ENCODE measurements at places on chromosomes 2 and 18. TPM values are rescaled to one million over a fixed set of nuclear protein-coding genes. Genes with fewer than 3 reads are reported as not detected.
A peak's percentile ranks its signal among the peaks of the same experiment; 100 is the strongest.

Gene ABCG8
- not detected for total RNA-seq

Gene MERTK
- total RNA-seq, result 36.6 TPM

DNA sequence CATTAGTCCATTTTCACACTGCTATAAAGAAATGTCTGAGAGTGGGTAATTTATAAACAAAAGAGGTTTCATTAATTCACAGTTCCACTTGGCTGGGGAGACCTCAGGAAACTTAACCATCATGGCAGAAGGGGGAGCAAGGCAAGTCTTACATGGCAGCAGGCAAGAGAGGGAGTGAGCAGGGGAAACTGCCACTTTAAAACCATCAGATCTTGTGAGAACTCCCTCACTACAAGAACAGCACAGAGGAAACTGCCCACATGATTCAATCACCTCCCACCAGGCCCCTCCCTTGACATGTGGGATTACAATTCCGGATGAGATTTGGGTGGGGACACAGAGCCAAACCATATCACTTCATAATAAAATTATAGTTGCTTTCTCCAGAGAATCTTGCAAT lies 365.5 kb upstream of the ID2 start:
- DNase-seq, result no peak

- DNase-seq, result peak; percentile 51
Observed at GRCh38 chr18:63074981-63075404, 244.6 kb downstream of the BCL2 start.

DNA sequence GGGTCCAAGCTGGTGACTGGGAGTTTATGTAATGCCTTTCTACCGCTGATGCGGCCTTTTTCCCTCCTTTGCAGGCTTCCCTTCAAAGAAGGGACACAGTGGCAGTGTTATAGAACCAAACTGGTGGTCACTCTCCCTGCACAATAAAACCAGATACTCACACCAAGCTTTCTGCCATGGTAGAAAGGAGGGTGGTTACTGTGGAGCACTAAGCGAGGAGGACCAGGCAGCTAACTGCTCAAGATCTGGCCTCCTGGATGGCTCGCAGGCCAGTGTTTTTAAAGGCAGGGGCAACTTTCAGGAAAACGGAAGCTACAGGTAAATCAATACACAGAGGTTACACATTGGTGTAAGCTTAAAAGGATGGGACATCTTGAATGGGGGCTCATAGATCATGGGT lies 89.4 kb downstream of the BIN1 start:
- no peak for DNase-seq

GRCh38 chr2:20427931-20428526 lies 18.8 kb upstream of the RHOB start:
- DNase-seq, result no peak

DNA sequence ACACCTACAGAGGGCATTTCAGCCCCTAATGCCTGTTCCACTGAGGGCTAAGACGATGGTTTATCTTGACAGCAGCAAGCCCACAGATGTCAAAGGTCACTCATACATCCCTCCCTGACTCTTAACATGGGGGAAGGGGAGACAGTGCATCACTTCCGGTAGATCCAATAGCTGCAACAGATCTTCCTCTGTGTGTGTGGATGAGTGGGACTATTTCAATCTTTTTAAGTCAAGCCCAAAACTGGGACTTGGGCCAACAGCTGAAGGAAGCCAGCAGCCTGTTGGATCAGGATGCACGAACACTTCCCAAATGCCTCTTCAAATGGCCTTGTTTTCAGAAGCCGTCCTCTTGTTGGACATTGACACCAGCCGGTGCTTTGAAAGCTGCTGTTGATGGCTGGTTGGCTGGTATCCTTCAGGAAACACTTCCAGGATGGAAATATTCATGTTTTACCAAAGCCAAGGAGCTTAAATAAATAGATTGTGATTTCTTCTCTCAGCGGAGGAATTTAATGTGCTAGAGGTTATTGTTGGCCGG lies 59.2 kb downstream of the IL1R2 start:
- DNase-seq, result peak; percentile 89

DNA sequence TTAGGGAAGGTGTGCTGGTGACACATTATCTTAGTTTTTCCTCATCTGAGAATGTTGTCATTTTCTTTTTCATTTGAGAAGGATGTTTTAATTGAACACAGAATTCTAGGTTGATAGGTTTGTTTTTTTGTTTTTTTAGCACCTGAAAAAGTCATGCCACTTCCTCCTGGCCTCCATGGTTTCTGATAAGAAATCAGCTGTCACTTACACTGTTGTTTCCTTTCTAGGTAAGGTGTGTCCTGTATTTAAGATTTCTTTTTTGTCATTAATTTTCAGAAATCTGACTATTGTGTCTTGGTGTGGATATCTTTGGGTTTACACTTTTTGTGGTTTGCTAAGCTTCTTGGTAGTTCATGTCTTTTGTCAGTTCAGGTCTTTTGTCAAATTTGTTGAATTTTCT lies 99.3 kb downstream of the ROCK1 start:
- DNase-seq, result no peak

GRCh38 chr2:166152064-166152463 lies 24.2 kb upstream of the SCN1A start:
- DNase-seq, result no peak

- DNase-seq, result no peak
Observed at GRCh38 chr2:187198136-187198535, 249.9 kb downstream of the CALCRL start.
